NCI-H187 treated with DMSO at 0.1 percent for 48 hours (cell line): ENCODE measurements at places on chromosomes 5 and 9.

DNA sequence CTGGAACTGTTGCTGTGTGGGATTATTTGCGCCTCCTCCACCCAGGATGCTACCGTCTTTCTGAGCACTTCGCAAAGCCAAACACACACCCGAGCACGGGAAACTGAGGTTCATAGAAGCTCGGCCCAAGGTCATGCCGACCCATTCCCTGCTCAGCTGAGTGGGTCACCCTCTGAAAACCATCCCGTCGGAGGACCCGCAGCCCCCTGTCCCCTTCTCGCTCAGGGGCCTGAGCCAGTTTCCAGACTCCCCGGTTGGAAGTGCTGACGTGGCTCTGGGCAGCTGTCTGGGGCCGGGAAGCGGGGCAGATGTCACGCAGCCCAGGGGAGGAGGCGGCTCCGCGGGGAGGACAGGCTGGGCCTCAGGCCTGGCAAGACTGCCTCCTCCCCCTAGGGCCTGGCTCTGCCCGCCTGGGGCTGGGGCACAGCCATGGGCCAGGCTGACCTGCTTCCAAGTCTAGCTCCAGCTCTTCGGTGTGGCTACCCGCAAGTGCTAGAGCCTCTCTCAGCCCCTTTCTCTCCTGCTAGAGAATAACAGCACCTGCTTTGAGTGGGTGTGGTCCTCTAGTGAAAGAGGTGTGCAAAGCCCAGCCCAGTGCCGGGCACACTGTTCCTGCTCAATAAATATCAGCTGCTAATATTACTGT, 9.9 kb upstream of the CXXC5 start:
- DNase-seq = peak; percentile 77

DNA sequence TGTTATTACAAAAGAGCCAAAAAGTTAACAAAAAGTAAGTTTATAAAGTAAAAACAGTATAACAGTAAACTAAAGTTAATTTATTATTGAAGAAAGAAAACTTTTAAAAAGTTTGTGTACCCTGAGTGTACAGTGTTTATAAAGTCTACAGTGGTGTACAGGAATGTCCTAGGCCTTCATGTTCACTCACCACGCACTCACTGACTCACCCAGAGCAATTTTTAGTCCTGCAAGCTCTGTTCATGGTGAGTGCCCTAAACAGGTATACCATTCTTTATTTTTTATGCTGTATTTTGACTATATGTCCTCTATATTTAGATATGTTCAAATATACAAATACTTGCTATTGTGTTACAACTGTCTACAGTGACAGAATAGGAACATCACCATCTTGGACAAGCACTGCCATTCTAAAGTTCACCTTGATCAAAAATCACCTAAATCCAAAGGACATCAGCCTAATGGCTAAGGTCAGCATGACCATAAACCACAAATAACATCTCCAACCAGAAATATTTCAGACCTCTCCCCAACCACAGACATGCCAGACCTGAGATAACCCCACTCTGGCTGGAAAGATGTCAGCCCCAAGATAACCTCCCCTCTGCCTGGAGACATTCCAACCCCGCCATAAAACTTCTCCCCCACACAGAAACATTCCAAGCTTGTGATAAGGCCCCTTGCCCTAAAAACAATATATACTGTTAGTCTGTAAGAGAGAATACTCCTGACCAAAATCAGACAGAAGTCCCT, 56.1 kb downstream of the AGXT2 start:
- no peak for DNase-seq

DNA sequence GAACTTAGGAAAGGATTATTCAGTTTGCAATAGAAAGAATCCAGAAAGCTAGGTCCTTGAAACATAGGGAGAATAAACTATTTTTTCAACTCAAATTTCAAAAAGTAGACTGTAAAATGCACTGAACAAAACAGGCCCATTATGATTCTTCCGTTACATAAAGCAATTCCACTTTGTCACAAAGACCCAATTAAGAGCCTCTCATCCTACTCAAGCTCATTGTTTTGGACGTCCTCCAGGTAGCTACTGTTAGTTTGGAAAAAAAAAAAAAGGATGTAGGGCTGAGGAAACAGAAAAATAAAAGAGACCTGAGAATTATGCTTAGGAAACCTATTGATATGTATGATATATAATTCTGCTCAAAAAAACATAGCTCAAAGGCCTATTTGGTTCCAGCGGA, 74.0 kb downstream of the DIRAS2 start:
- DNase-seq = peak; percentile 71

- no peak for DNase-seq
Observed at GRCh38 chr5:434443-435146, 8.4 kb upstream of the EXOC3 start.

DNA sequence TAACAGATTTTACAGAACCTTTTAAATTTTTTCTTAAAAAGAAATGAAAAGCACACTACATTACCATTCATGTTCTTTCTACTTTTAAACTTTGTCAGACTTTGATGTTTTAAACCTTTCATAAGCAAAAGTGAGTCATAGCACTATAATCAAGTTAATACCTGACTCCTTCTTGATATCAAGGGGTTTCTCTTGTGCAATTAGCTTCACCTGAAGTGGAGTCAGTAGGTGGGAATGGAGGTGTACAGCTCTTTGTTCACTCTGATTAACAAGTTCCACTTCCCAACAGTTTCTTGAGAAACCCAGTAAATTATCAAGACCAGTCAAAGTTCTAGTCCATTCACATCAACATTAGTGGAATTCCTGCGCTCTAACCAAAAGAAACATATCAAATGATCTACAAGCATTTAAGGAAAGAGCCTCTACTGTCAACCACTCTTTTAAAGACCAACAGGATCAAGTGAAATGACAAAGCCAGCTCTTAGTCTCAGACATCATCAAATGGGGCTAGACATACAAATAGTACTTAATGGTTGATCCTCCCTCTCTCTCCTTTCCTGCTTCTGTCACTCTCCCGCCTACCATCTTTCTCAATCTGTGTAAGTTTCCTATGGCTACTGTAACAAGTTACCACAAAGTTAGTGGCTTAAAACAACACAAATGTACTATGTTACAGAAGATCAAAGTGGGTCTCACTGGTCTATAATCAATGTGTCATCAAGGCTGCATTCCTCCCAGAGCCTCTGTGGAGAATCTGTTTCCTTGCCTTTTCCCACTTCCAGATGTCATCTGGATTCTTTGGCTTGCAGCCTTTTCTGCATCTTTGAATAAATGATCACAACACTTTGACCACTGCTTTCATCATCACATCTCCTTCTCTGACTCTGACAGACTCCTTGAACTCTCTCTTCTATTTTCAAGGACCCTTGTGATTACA, 68.0 kb downstream of the HINT1 start:
- no peak for DNase-seq

GRCh38 chr5:101543780-101544179, 640.7 kb upstream of the ST8SIA4 start:
- no peak for DNase-seq

DNA sequence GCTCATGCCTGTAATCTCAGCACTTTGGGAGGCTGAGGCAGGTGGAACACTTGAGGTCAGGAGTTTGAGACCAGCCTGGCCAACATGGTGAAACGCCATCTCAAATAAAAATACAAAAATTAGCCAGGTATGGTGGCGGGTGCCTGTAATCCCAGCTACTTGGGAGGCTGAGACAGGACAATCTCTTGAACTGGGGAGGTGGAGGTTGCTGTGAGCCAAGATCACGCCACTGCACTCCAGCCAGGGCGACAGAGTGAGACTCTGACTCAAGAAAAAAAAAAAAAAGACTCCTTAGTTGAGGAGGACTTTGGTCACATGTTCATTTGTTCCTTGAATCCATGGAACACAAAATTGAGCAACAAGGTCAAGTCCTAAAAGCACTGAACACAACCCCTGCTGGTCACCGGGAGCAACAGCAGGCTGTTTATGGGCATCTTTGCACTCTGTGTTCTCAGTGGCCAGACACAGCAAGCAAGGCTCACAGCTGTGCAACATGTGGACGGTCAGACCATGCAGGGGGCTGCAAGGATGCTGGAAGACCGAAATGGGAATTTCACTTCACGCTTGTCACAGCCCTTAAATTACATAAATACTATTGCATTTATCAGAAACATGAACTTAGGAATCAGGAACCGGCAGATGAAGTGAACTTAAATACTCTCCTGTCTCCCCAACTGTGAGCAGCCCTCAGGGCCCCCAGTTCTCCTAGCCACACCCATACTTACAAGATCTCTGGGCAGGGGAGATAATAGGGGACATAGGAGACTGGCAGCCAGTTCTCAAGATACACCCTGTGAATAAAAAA, 2.8 kb downstream of the GBGT1 start:
- no peak for DNase-seq

GRCh38 chr9:80784647-80785046, 904.7 kb downstream of the TLE1 start:
- DNase-seq = no peak

GRCh38 chr9:73979894-73980264, 517.3 kb upstream of the RORB start:
- no peak for DNase-seq
